ENCODE measurements at places on chromosomes 4 and X. TPM values are rescaled to one million over a fixed set of nuclear protein-coding genes. Genes with fewer than 3 reads are reported as not detected.

Gene CT45A3
- 0.42 TPM for polyA plus RNA-seq

Gene PCDH11X
- 0.25 TPM for polyA plus RNA-seq

GRCh38 chr4:184471881-184472613 is 2.3 kb downstream of the IRF2 start:
- peak; percentile 33 for DNase-seq

- no peak for DNase-seq
These were observed 10.3 kb upstream of the PHEX start for GRCh38 chrX:22021751-22022324.

DNA sequence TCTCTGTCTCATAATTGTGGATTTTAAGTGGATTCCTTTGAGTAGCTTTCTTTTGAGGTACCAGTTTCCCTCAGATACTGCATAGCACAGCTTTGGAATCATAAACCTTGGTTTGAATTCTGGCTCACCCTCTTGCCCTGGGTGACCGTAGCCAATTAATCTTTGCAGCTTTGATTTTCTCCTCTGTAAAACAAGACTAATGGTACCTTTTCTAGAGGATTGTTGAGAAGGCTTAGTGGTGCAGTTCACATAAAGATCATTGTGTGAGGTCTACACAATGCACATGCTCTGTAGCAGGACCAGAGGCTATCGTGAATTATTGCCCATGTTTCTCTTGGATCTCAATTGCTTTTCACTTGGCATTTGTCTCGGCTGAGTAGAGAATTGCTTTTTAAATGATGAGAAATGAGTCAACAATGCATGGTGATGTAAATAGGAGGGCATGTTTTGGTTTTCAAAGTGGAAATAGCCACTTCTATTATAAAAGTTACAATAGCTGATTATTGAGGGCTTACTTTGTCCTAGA is 47.9 kb downstream of the TMEM131L start:
- DNase-seq = no peak

DNA sequence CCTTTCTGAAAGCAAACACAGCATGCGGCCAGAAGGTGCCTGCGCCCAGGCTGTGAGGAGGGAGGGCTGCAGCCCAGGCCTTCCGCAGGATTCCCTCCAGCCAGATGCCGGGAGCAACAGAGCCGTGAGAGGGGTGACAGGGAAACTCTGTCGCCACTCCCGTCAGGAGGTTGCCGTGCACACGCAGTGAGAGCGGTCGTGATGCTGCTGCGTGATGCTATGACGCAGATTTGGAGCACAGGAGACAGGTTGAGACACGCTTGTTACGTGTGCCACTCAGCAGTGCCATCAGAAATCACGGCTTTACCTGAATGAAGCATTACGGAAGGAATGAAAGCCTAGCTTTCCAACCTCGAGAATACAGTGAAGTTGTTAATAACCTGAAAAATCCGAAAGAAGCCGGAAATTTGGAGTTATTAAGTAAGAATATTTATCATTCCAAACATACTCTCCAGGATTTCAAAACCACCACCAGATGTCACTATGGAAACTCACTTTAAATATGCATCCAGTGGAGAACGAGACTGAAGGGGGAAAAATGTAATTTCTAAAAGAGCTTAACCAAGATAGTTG is 54.4 kb downstream of the FAT1 start:
- DNase-seq = peak; percentile 84

- DNase-seq = no peak
These were observed 102.6 kb downstream of the AKAP4 start for GRCh38 chrX:50098241-50098640.
